Stimulated activated CD4-positive, alpha-beta T cell treated with anti-CD3 and anti-CD28 coated beads, TNF-alpha, amount 100 ng/mL, for 1 hour (primary cell): ENCODE measurements at places on chromosomes 4 and X.

DNA sequence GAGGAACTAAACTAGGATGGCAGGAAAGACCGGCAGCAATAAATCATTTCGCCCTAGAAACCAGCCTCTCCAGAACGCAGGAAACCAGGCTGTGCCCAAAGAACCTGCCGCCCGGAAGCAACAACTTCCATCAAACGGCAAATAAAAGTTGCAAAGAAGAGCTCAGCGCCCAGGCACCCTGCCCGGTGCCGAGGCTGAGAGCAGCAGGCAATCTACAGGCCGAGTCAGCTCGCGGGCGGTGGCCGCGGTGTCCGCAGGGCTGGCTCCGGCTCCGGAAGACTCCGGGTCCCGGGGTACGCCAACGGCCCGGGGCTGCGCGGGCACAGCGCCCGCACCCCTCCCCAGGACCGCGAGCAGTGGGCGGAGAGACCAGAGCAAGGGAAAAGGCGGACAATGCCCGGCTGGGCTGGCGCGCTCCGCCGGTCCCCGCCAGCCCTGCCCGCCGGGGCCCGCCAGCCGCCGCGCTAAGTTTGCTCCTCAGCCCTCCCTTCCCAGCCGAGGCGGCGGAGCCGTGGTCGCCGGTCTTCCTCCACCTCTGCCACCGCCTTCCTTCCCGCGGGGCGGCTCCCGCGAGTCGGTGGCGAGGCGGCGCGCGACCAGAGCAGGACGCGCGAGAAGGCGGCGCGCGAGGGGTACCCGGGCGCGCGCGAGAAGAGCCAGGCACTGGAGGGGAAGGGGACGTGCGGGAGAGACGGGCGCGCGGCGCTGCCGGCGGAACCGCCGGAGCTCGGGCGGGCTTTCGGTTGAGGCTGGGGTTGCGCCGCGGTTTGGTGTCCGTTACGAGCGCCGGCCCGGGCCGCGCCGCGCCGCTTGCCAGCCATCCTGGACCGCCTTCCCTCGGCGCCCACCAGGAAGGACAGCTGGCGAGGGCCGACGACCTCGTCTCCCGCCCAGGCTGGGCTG lies 733 bp downstream of the FRYL start:
- peak; percentile 20 for DNase-seq

- DNase-seq = no peak
Measured at GRCh38 chrX:129099207-129099606, 424.1 kb downstream of the SMARCA1 start.

DNA sequence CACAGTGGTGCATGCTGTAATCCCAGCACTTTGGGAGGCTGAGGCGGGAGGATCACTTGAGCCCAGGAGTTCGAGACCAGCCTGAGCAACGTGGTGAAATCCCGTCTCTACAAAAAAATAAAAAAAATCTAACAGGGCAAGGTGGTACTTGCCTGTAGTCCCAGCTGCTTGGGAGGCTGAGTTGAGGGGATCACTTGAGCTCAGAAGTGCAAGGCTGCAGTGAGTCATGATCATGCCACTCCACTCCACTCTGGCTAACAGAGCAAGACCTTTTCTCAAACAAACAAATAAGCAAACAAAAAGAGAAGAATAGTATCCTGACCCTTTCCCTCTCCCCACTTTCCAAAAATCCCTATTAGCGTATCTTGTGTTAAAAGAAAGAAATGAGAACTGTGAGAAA lies 52.7 kb downstream of the NPY1R start:
- DNase-seq = no peak

GRCh38 chr4:2079006-2079405 lies 19.9 kb downstream of the NAT8L start:
- no peak for DNase-seq

DNA sequence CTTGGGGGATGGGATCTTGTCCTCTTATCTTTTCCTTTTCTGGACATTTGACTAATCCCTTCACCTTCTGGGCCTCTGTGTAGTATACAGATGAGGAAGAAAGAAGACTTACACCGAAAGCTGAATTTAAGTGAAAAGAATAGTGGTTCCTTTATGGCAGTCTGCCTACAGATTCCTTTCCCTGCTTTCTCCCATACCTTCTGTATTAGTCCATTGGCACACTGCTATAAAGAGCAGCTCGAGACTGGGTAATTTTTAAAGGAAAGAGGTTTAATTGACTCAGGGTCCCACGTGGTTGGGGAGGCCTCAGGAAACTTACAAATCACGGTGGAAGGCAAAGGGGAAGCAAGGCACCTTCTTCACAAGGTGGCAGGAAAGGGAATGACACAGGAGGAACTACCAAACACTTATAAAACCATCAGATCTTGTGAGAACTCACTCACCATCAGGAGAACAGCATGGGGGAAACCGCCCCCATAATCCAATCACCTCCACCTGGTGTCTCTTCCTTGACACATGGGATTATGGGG lies 34.0 kb upstream of the CD38 start:
- DNase-seq = no peak

DNA sequence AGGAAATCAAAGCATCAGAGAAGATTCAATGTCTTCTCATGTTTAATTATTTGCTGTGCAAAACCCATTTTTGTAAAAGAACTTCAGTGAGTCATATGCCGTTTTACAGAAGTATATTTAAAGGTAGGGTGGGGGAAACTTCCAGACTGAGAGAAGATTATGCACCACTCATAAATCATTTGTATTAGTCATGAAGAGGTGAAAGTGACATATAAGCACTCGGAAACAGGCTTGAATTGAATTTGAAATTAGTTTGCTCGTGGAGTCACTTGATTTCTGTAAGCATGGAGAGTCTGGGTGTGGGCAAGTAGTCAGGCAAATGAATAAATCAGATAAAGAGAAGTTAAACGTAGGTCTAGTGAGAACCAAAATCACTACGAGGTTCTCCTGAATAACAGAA lies 335.1 kb downstream of the ANK2 start:
- DNase-seq = no peak

DNA sequence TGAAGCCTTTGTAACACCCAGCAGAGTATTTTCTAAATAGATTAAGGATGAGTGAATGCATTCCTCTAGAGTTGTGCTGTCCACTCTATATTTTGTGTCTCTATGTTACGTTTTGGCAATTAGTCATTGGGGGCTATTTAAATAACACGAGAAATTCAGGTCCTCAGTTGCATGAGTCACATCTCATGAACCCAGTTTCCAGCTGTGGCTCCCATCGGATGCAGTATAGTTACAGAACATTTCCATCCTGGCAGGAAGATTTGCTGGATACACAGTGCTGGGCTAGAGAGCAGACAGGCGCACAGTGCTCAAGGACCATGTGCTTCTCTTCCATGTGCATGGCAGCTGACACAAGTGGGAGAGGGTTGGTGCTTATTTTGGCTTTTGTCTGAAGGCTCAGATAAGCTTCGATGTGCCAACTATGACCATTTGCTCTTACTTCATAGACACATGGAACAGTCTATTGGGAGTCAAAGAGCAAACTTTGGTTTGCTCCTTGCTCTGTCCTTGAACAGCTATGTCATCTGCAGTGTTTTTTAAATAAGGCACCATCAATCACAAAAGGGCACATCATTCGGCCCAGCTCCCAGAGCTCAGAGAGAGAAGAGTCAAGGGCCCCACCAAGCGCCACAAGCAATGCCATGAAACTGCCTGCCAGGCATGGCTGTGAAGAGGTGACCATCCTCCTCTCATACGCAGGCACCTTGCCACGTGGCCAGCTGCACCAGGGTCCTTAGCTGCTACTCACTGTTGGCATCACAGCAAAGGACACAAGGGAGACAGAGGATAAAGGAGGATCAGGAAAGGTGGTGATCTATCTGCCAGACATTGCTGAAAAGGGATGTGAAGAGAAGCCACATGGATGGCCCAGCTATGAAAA lies 8.1 kb upstream of the STS start:
- DNase-seq = no peak

GRCh38 chr4:67928546-67928945 lies 34.7 kb downstream of the TMPRSS11A start:
- DNase-seq = no peak

GRCh38 chr4:153438916-153439756 lies 27.0 kb upstream of the TMEM131L start:
- DNase-seq = no peak

DNA sequence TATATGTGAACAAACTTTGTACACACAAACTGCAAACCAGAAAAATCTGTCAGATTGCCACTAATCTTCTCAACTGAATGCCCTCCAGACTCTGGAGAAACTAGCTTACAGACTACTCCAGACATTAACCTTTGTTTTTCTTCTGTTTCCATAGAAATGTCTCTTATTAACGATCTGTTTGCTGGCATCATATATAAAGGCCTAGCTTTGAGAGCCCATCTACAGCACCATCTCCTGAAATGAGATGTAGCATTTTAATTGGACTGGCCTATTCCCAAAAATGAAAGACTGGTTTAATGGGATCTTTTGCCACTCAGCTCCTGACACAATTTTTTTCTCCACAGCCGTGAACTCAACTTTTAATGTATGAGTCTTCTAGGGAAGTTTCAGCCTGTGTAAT lies 266.0 kb upstream of the IL1RAPL1 start:
- no peak for DNase-seq

DNA sequence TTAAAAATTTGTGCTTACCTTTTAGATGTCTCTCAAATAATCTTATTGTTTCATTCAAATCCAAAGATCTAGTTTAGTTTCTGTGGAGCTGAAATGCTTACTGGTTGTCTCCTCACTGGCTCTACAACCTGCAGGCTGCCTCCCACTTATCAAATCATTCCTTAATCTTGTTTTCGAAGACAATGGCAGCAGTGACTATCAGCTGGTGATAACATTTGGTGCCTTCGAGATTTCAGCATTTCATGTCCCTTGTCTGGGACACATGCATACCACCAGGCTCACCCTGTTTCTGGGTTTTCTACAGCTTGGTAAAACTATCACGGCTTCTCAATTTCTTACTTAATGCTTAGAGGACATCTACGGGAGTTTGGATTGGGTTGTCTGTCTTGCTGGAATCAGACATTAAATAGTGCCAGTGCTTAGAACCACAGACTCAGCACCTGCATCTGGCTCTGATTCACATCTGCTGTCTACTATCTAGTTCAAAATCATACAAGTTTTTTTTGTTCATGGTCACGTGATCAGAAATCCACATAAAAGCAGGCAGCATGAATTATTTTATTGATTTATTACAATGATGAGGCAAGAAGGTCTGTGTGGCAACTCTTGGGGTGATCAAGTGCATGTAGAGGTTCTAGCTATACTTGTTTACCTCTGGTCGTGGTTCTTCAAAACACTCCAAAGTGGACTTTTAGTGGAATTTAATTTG lies 32.0 kb upstream of the SMARCAD1 start:
- no peak for DNase-seq

DNA sequence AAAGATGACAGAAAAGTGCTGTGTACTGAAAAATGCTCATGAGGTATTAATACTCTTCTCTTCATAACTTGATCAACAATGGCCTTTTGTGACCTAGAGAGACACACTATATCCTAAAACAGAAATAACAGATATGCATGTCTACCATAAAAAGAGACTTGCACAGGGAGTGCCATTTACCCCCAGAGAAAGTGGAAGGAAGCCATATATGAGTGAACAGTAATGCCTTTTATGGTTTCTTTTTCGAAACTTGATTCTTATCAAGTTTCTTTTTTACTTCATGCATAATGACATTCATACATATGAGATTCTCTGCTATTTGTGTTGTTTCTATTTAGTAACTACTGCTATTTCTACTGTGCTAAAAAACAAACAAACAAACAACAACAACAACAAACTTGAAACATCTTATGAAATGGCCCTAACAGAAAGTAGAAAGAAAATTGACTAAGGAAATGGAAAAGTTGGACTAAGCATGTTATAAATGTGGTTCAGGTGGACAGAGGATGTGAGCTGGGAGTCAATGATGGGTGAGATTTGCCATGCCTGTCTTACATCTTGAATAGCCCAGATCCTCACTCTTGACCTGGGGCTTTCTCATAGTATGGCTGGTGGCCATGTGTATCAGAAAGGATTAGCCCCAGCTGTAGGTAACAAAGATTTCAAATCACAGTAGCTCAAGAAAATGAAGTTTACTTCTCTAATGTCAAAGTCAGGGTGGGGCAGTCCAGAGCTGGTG lies 43.8 kb downstream of the GEMIN8 start:
- no peak for DNase-seq

GRCh38 chr4:23788027-23788426 lies 101.8 kb downstream of the PPARGC1A start:
- no peak for DNase-seq

- DNase-seq = no peak
Measured at GRCh38 chr4:14568351-14568750, 433.9 kb upstream of the CPEB2 start.

DNA sequence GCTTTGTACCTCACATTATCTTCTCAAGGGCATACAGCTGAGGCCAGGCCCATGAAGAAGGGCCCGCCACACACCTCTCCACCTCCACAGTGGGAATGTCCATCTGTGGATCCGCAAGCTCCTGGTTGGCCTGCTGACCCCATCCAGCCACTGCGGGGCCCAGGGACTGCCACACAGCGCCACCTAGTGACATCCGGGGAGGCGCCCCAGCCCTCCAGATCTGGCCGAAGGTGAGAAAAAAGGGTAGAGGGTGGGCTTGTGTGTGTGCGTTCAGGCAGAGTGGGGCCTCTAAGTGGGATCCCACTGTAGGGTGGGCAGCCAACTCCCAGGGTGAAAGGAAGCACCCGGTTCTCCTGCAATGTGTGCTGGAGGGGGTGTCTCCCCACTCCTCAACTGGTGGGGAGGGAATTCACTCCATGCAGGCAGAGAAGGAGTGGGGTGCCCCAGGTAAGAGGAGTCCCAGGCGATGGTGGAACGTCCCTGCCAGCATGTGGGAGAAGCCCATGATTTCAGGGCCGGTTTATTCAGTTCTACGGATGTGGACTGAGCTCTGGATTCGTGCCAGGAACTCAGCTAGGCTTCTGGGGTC lies 117.3 kb downstream of the ENPP6 start:
- DNase-seq = peak; percentile 27

DNA sequence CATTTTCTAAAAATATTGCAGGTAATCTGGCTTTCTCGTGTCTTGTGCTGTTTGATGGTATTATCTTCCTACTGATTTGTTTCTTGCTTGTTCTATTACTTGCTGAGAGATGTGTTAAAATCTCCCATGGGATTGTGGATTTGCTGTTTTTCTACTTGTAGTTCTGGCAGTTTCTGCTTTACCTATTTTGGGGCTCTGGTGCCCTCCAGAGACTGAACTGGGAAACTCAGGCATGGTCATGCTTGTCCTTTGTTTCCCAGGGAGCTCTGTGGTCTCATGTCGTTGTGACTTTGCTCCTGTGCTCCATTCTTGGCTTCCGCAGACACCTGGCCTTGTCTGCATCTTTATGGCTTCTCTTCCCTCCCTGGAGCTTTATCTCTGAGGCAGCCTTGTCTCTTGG lies 39.5 kb downstream of the NSD2 start:
- DNase-seq = no peak

DNA sequence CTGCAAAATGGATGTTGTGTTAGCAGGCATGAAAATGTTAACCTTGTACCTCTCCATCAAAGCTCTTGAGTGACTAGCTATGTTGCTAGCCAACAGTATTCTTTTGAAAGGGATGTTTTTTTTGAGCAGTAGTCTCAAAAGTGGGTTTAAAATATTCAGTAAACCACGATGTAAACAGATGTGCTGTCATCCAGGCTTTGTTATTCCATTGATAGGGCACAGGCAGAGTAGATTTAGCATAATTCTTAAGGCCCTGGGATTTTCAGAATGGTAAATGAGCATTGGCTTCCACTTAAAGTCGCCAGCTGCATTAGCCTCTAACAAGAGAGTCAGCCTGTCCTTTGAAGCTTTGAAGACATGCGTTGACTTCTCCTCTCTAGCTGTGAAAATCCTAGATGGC lies 18.4 kb downstream of the FGF2 start:
- DNase-seq = no peak

- DNase-seq = no peak
Measured at GRCh38 chr4:70997036-70997435, 3.6 kb downstream of the DCK start.
